Astrocyte of the cerebellum (primary cell): ENCODE measurements at places on chromosomes 12 and 14.

- DNase-seq: no peak
Observed at GRCh38 chr14:100866666-100867630, 36.6 kb downstream of the RTL1 start.

- no peak for DNase-seq
Observed at GRCh38 chr14:97458661-97459579, 661.7 kb downstream of the VRK1 start.

DNA sequence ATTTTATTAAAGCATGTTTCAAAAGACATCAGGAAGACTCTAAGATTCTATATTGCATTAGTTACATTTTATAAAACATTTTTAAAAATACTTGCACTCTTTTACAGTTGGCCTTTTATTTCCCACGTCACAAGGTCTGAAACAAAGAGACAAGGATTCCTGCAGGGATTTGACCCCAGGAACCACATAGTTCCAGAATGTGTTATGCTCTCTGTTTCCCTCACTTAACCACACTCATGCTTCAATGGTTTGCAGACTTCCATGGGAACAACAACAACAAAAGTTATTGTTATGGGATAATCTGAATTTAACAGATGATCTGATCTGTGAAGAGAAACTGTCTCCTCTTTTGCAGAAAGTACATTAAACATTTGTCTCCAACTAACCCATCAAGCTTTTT lies 104.3 kb upstream of the PPFIA2 start:
- peak; percentile 83 for DNase-seq

- DNase-seq: no peak
Observed at GRCh38 chr12:133105620-133106019, 24.5 kb downstream of the ZNF891 start.

DNA sequence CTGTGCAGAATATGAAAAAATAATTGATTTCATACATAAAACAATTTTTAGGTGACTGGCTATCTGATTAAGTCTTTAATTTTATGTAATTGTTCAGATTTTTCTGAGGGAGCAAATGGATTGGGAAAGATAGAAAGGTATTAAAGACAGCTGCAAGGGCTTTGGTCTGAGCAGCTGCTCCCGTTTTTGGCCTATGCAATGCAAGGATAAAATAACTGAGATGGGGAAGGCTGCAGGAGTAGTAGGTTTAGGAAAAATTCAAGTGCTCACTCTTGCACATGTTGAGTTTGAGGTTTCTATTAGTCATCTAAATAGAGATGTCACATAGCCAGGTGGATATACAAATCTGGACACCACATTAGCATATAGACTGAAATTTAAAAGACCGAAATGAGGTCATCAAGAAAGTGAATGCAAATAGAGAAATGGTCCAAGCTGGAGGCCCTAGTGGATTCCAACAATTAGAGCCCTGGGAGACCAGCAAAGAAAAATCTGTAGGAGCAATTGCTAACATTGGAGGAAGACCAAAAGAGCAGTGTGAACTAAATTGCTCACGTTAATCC lies 144.0 kb downstream of the PPFIA2 start:
- peak; percentile 3 for DNase-seq

- DNase-seq: peak; percentile 11
Observed at GRCh38 chr12:88529531-88530488, 50.5 kb downstream of the KITLG start.

GRCh38 chr14:100073576-100074430 lies 8.6 kb downstream of the EVL start:
- no peak for DNase-seq

GRCh38 chr12:958588-959123 lies 9.2 kb upstream of the RAD52 start:
- DNase-seq: no peak

GRCh38 chr12:71626098-71626497 lies 37.5 kb downstream of the ZFC3H1 start:
- DNase-seq: no peak

DNA sequence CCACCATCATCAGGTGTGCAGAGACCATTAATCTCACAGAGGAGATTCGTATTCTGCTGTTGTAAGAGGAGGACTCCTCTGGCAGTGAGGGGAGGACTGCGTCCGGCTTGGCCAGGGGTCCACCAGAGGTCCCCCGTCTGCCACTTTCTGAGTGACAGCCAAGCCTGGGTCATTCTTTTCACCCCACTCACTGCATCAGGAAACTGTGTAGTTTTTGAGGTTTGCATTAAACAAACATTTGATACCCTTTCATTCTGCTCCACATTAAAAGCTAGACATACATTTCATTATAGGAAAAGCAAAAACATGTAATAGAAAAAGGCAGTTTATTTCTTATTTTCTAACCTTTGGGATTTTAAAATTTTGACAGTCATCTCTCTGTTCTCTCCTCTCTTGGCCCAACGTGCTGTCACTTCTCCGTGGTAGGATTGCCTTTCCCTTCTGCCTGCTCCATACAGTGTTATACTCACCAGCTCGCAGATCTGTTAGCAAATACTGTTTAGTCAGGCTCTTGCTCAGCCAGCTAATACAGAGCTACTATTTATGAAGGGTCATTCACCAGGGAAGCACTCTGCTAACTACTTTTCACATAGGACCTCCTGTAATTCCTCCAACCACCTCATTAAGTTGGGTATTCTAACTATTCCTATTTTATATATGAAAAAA lies 99.3 kb downstream of the PELI2 start:
- DNase-seq: no peak

DNA sequence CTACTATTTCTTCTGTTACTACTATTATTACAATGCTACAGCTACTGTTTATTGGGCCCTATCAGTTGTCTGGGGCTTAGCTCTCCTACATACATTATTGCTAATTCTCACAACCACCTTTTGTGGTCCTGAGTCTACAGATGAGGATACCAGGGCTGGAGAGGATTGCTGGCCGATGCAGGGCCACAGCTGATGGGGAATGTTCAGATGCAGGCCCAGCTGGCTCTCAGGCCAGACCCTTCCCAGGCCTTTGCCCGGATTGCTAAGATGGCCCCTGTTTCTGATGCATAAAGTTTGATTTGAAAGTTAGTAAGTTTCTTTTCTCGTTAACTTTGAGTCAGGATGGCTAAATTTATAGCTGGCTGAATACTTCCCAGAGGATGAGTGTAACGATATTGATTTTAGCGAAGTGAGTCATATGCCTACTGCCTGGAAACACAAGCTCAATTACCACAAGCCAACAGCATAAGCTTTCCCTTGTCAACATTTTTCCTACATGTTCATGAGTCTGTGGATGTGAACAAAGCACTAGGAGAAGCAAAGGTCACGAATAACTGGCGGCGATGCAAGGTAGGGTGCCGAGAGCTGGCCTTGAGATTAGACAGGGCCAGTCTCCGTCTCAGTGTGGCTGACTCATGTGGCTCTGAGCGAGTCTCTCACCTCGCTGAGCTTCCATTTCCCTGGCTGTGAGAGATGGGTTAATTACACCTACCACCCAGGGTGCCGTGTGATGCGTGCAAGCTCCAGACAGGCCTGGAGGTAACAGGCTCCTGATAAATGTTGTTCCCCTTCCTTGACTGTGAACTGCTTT lies 111.0 kb downstream of the BEGAIN start:
- peak; percentile 99 for DNase-seq

DNA sequence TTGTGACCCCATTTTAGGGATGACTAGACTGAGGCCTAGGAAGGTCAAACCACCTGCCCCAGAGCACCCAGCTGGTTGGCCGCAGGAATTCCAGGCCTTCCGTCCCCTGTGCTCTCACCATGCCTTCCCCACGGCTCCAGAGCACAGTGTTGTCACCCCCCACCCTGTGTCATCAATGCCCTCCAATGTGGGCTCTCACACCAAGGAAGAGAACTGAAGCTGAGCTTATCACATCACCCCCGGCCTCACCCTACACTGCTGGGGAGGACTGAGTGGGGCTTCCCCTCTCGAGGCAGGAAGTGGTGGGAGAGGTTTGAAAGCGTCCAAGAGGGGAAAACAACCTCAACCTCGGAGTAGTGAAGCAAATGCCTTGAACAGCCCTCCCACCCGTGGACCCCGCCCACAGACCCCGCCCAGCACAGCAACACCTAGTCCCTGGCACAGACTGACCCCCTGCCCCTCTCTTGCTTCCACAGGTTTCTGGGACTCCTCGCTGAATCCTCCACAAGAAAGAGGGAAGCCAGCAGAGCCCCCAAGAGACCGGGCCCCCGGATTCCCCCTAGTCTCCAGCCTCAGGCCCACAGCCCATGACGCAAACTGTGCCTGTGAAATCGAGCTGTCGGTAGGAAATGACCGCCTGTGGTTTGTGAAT lies 97.2 kb downstream of the LGMN start:
- DNase-seq: no peak

DNA sequence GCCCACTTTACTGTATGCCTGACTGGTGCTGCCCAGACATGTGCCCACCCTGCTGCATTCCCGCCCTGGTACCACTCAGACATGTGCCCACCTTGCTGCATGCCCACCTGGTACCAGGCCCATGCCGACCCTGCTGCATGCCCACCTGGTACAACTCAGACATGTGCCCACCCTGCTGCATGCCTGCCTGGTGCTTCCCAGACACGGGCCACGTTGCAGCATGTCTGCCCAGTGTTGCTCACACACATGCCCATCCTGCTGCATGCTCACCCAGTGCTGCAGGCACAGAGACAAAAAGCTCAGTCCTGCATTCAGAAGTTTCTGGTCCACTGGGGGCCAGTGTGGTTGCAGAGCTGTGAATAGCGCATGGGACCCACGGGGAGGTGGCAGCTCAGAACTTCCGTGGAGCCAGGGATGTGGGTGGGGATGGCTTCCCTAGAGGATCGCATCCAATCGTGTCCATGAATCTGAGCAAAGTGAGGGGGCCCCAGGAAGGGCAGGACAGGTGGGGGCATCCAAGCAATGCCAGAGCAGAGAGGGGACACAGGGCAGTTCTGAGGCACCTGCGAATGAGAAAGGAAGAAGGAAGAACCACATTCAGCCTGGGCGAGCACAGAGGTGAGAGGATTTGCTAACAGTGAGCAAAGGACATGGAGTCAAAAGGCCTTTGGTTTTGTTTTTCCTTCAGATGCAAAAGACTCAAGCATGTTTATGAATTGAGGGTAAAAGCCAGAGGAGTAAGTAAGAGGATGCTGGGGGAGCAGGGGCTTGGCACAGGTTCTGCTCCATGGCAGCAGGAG lies 175.9 kb upstream of the C14orf180 start:
- no peak for DNase-seq

GRCh38 chr14:28375295-28375694 lies 391.3 kb upstream of the FOXG1 start:
- DNase-seq: peak; percentile 23

DNA sequence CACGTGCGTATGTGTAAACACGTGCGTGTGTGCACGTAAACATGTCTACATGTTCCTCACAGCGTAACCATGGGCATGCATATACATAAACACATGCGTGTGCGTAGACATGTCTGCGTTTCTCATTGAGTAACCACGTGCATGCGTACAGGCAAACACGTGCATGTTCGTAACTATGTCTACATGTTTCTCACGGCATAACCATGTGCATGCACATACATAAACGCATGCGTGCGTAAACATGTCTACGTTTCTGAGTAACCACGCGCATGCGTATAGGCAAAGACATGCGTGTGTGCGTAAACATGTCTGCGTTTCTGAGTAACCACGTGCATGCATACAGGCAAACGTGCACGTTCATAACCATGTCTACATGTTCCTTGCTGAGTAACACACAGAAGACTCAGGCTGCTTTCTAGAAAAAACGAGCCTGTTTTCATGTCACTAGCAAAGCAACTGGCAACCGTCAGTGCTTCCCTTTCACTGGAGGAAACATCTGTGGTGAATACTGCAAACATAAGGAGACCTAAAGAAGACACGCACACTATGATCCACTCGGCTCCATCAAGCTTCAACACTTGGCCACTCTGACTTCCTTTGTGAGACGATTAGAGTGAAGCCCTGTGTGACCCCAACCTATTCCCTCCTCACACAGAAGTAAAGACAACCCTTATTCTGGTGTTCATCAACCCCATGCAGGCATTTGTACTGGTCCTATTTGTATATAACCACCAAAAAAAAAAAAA lies 28.8 kb downstream of the POLE start:
- DNase-seq: no peak

GRCh38 chr12:97474161-97474560 lies 11.6 kb downstream of the RMST start:
- DNase-seq: no peak

DNA sequence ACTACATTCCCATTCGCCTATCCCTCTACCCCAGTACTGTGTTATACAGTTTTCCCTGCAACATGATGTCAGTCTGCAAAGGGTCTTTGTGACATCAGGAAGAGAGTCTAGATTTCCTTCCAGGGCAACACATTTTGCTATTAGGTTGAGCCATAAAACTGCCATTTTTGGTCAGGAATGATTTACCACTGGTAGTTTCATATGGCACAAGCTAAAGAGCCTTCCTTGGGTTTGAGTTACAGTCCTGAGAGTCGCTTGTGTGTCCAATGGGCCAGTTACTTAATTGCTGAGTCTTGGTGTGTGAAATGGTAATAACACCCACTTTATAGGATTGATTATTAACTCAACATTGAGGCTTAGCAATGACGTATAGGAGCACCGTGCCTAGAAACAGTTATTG lies 22.6 kb upstream of the AMIGO2 start:
- DNase-seq: no peak

GRCh38 chr14:68911594-68912227 lies 67.4 kb downstream of the ACTN1 start:
- DNase-seq: peak; percentile 65

- DNase-seq: no peak
Observed at GRCh38 chr12:109900752-109901580, 892 bp downstream of the TCHP start.

DNA sequence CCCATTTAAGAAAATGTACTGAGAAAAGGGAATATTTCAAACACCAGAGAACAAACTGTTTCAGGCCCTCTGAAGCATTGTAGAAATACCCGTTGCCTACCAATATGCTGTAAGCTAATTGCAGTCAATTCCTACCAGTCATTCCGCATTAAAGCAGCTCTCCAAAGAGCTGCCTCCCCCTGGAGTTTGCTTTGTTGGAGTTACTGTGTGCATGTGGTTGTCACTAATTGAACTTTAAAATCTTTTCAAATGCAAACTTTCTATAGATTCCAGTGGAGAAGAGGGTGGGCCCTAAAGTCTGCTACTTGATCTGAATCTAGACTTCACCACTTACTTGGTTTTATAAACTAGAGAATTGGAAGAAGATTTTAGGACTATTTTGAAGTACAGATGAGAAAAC lies 112.7 kb downstream of the PLXNC1 start:
- no peak for DNase-seq

- peak; percentile 65 for DNase-seq
Observed at GRCh38 chr14:69685716-69686115, 74.3 kb downstream of the SUSD6 start.
